ENCODE measurements at places on chromosomes 12 and 14.

DNA sequence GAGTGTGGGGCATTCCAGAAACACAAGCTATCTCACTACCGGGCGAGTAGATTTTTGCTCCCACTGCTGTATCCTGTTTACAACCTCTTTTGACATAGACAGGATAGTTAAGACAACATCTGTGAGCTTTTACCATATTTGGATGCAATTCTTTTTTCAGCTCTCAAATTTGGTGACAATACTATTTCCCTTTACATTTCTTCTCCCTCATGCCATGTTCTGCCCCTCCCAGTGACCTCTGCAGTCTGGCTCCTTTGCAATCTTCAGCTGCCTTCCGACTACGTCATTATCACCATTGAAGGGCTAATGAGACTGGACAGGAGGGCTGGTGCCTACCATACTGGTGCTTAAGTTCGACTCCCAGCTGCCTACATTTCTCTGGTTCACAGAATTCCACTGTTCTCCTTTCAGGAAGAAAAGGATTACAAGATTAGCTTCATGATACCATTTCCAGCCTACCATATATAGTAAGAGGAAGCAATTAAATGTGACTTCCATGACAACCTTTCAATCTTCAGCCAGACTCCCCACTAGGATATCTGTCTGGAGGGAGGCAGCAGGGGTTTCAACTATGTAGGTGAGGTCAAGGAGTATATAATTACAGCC lies 251.6 kb downstream of the PHLDA1 start:
- DNase-seq: no peak

DNA sequence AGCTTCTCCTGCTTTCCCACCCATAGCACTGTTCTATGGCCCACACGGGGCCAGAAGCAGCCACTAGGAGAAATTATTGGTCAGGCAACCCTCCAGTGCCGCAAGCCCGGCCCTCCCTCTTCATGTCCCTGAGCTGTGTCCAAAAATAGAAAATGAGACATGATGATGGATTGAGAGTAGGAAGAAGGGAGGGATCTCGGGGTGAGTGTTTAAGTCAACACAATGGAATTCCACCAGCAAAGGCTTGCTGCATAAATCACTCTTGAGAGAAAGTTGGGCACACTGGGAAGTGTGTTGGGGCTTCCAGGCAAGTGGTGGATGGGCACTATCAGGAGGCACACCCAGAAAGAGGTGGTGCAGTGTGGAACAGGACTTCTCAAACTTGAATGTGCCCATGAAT lies 94.2 kb downstream of the LLPH start:
- DNase-seq: no peak

GRCh38 chr14:94581127-94581999 lies at the start of gene SERPINA5:
Gene SERPINA5, plus strand, starts transcription at chr14:94581426. Its CDS starts 5,937 bp downstream, at chr14:94587363.
- no peak for DNase-seq

- peak; percentile 59 for DNase-seq
Observed at GRCh38 chr12:126069549-126070165, 1004.4 kb downstream of the AACS start.

- no peak for DNase-seq
Observed at GRCh38 chr14:30484976-30485375, 74.0 kb upstream of the G2E3 start.

- peak; percentile 28 for DNase-seq
Observed at GRCh38 chr14:96198430-96199130, 6.1 kb upstream of the BDKRB2 start.

DNA sequence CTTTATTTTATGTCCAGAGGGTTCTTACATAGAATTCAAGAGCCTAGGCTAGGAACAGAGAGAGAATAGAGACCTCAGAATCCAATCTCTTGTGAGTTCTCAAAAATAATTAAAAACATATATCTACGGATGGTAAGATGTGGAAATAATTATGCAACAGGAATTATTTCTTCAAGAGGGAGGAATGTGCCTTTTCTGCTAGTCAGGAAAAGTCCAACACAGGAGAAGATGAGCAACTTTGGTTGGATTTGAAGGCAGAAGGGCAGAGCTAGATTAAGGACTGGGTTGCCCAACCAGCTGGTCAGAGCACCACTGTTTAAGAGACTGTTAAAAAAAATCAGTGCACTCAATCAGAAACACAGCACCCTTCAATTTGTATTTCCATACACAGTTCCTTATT lies 365.5 kb downstream of the ETNK1 start:
- no peak for DNase-seq

DNA sequence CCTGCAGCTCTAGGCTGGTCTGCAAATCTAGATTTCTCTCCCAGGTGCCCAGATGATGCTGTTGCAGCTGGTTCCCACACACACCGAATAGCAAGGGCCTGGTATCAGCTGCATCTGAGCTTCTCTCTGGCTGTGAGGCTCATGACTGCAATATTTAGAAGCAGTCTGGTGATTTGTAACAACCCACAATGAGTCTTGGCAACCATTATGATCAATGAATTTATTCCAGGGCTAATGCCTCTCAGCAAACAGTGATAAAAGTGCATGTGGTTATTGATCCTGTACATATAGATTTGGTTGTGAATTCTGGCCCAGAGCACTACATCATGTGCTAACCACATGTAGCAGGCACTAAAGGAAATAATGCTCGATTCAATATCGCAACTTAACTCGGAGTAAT lies 114.3 kb downstream of the ASCL4 start:
- no peak for DNase-seq

GRCh38 chr14:55977392-55978150 lies 140.6 kb upstream of the PELI2 start:
- DNase-seq: no peak

GRCh38 chr12:6852651-6853354 lies 853 bp downstream of the USP5 start:
- DNase-seq: peak; percentile 74

DNA sequence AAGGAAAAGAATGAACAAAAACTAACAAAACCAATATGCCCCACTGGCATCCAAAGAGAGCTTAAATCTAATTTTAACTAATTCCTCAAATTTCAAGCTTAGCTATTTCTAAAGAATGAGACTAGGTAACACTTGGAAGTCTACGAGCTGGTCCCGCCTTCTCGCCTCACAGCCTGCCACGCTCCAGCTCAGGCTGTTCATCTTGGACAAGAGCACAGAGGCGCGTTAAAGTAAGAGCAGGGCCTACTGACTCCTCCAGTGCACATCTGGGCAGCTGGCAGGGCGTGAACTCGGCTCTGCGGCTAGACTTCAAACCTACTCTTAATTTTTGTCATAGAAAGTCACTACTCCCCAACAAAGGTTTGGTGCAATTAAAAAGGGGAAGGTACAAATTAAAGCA lies 64.6 kb downstream of the DICER1 start:
- no peak for DNase-seq

- DNase-seq: no peak
Observed at GRCh38 chr14:68596211-68596610, 196.7 kb downstream of the ZFP36L1 start.

DNA sequence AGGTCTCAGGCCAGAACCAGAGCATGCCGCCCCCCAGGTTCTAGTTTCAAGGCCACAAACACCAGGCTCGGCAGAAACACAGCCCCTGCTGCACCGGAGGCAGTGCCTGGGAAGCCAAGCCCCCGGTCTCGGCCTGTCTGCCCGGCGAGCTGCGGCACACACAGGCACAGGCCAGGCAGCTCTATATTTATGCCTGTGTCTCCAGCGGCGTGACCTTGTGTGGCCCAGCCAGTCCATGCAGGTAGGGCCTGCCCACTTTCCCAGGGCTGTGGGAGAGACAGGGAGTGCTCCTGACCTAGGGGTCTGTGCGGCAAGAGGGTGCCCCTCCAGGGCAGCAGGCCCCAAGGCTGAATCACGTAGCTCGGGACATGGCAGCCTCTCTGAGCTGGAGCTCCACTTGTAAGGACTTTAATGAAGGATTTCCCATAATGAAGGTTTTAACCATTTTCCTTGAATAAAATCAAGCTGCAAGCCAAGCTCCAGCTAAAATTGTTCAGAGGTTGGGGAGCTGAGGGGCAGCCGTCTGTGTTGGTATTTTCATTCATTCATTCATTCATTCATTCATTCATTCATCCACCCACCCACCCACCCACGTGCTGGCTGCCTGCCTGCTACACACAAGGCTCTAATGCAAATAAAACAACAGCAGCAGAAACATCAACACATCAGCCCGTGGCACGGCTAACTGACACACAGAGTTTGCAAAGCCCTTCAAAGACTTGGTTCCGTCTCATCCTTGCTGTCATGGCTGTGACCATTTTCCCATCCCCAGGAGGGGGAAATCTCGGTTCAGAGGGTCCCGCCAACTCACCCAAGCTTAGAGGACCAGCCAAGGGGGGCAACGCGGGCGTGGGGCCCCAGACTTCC lies 92.0 kb downstream of the RFLNA start:
- DNase-seq: no peak

DNA sequence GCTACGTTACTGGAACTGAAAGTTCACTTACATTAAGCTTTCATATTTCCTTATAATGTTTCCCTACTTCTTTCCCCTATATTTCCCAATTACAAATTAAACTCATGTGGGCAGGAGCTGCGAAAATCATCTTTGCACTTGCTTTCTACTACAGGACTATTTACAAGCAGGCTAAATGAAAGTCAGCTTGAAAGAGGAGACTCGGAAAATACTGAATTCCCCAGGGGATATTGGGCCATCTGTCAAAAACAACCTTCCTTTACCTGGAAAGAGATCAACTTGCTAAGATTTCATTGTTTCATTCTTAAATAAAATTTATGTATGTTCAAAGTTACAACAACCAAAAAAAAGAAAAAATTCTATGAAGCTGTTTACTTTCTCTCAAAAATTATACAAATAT lies 92.8 kb upstream of the BBS10 start:
- DNase-seq: no peak

GRCh38 chr12:131223171-131223761 lies 269.6 kb downstream of the ADGRD1 start:
- DNase-seq: no peak

GRCh38 chr14:35705636-35706035 lies 103.5 kb downstream of the RALGAPA1 start:
- DNase-seq: no peak

DNA sequence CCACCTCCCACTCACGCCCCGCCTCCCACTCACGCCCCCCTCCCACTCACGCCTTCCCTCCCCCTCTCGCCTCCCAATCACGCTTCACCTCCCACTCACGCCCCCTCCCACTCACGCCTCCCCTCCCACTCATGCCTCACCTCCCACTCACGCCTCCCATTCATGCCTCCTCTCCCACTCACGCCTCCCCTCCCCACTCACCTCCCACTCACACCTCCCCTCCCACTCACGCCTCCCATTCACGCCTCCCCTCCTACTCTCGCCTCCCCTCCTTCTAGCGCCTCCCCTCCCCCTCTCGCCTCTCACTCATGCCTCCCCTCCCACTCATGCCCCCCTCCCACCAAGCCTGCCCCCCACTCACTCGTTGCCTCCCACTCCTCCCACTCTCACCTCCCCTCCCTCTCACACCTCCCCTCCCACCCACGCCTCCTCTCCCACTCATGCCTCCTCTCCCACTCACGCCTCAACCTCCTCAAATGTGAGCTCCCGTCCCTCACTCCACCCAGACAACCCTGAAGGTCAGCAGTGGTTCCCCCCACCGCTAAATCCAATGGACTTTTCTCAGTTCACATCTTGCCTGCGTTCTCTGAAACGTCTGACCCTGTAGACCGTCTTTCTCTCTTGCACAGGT lies 39.8 kb downstream of the TMEM63C start:
- DNase-seq: no peak

- no peak for DNase-seq
Observed at GRCh38 chr14:52338051-52338681, 24.1 kb downstream of the PTGER2 start.

DNA sequence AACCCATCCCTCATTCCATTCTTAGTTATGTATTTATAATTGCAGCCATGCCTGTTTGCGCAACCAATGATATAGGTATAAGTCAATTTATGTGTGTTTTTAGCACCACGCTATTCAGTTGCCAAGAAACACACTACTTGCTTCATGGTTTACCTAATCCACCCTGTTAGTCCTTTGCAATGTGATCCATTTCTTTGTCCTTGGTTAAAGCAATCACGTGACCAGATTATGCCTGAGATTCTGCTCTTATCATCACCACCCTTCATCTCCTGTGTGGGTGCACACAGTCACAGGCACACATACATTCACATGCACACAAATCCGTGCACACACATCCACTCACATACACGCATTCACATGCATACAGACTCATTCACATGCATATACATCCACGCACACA lies 52.3 kb upstream of the KCNA5 start:
- DNase-seq: no peak

DNA sequence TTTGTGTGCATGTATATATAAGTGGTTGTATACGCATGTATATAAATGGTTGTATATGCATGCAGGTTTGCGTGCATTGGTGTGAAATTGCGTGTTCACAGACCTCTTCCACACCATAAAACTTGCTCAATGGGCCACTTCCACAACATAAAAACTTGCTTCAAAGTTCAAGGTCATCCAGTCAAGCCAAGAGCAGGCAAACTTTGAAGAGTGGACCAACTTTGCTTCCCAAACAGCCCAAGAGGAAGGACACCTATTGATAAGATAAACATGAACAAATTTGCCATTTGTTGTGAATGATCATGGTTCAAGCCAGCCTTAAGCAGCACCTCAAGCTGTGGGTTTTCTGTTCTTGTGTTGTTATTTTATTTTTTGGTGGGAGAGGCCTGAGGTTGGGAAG lies 25.2 kb upstream of the PPP1CC start:
- DNase-seq: no peak

GRCh38 chr12:3137268-3137781 lies 60.1 kb downstream of the TSPAN9 start:
- DNase-seq: no peak

GRCh38 chr12:42982828-42983227 lies 393.3 kb upstream of the PRICKLE1 start:
- DNase-seq: no peak

DNA sequence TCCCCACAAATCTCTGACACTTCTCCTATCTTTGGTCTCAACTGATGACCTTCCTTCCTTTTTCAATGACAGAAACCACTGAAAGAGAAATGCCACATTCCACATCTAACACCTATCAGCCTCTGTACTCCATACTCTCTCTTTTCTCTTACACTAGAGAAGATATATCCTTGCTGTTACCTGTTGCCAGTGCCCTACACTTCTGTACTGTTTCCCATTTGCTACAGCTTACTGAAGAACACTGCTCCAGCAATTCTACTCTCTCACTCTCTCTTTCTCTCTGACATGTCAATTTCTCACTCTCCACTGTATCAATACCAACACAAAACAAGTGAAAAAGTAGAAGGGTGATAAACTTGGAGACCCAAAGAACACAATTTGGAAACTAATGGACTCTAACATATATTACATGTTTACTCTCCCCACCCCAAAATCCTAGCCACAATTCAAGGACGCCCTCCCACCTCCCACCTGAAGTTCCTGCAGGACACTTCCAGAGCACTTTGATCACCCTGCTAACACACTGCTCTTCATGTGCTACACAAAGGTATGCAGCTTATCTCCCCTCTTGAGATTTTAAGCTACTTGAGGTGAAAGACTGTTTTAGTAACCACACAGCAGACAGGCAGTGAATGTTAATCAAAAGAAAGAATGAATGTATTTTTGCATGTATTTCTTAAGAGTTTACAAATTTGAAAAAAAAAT lies 95.0 kb downstream of the MED13L start:
- no peak for DNase-seq

DNA sequence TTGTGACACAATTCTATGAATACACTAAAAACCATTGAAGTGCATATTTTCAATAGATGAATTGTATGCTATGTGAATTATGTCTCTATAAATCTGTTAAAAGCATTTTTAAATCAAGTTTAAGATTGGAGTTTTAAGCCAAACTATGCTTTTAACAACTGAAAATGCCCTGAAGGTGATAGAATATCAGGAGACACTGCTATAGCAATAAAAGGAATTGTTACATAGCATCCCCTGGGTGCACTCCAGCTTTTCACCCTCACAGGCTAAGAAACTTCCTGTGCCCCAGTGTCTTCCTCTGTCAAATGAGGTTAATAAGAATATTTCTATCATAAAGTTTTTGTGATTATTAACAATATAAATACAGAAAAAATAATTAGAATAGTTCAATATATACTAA lies 472.7 kb upstream of the TMPO start:
- DNase-seq: no peak

Data from activated CD4-positive, alpha-beta T cell treated with anti-CD3 and anti-CD28 coated beads, Interleukin-2, amount 10 ng/mL, durations not matched to agents 7 days and 5 days (primary cell).